ENCODE measurements at places on chromosomes 7 and 10.
A peak's percentile ranks its signal among the peaks of the same experiment; 100 is the strongest.

DNA sequence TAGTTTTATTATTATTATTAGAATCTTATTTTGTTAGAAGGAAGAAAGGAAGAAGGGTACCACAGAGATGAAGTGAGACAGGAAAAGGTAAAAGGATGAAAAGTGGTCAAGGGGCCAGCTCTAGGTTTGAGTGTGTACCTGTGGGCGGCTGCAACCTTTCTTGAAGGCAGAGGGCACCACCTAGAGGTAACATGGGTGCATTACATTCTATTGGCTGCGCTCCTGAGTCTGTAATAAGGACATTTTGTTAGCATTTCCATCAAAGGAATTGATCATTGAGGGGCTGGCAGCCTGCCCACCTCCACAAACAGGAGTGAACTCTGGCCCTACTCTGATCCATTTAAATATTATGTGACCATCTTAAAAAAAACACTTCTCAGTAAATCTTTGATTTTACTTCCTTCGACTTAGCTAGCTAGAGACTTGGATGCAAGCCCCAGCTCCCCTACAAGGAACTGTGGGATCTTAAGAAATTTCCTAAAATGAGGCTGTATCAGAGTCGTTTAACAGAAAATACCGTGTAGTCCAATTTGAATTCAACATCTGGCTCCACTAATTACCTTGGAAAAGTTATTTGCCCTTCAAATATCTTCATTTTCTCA, 610.4 kb downstream of the IPMK start:
- ATAC-seq = peak; percentile 90

DNA sequence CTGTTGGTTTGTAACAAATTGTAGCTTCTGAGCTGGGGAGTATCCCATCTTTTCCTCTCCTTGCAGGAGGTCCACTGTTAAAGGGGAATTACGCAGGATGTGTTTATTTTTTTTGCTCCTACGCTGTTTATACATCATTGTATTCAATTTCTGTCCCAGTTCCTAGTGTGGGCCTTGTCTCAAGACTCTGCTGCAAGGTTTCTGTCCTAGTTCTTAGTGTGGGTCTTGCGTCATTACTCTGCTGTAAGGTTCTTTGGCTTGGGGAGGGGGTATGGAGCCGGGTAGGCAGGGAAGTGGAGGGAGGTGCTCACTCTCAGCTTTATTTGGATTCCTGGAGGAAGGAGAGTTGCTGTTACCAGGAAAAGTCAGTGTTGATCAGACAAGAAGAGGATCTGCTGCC, 64.0 kb upstream of the TRIM8 start:
- no peak for ATAC-seq

DNA sequence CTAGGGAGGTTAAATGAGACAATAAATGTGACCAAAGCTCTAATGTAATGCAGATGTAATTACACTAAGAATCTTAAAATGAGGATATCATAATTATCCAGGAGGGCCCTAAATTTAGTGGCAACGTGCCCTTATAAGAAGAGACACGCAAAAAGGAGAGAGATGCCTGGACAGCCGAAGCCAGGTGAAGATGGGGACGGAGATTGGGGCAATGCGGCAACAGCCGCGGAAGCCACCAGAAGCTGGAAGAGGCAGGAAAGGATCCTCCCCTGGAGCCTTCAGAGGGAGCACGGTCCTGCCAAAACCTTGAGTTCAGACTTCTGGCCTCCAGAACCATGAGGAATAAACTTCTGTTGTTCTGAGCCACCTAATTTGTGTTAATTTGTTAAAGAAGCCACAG, 25.3 kb upstream of the C10orf71 start:
- ATAC-seq = no peak

DNA sequence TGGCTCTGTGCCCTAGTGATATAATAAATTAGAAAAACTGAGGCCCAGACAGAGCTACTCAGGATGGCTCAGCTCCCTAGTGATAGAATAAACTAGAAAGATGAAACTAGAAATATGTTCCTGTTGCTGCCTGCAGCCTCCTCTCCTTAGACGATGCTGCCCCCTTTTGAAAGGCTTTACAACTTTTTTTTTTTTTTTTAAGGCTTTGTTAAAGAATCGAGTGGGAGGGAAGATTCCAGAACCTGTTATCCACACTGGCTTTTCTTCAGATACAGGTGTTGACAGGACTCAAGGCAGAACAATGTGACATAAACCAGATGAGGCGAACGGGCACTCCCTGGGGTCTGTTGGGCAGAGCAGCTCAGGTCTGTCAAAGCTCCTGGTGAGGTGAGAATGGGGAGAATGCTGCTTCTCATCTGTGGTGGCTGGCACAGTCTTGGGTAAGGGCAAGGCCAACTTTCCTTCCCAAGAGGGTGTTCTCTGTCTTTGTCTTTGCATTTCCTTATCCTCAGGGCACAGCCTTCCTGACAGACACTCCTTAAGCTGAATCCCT, 175.1 kb downstream of the COBL start:
- ATAC-seq = no peak

DNA sequence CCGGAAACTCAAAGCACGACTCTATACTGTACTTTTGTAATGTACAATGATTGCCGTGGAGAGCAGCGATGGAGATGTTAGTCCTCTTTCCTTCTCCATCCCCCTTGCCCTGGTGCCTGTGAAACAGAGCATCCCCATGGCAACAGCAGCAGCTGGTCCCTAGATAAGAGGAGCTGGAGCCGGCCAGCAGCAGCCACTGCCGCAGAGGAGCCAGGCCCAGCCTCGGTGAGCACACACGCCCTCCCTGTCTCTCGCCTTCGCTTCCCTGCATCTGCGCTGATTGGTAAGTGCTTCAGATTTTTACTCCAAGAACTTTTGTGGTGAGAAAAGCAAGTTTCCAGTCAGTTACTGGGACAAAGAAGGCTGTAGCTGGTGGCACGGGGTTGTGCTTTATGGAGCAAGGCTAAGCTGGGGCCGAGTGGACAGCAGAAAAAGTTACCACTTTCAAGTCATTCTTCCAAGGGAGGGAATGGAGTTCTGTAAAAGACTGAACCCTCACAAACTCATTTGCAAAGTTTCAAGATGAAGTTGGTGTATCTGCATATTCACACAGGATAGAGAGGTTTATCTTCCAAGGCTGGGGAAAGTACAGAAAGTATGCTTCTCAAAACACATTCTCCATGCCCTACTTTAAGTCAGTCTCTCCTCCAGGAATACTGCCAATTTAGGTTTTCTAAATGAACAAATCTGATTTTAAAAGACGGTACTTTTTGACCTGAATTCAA, at the start of gene PPP1R17:
PPP1R17 (plus strand) TSS at position 192 of the 725 bp plus-strand sequence. CDS start 5,227 bp downstream, outside the sequence.
- 0 out of 3 replicates have a peak, but pooled peaks have one; percentile 26 for ATAC-seq

GRCh38 chr10:2351566-2351965, 614.2 kb upstream of the ADARB2 start:
- no peak for ATAC-seq

DNA sequence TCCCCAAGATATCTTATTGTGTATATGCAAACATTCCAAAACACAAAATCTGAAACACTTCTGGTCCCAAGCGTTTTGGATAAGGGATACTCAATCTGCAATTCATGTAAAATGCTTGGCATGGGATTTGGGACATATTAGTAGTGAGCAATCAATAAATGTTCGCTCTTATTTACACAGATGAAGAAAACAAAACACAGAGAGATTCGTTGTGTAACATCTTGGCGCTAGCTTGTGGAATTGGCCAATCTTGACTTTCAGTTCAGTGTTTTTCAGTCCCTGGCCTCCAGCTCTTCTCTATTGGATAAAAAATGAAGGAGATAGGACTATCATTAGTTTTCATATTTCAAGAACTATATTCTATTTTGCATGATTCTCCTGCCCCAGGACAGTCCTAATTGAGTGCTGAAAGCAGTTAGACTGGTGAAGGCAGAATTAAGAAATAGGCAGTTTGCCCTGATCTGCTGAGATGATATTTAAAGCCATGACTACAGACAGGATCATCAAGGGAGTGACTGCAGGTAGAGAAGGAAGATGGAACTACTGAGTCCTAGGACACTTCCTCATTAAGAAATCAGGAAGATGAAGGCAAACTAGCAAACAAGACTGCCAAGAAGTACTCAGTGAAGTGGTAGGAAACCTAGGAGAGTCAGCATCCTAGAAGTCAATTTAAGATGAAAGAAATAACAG, 1.8 kb downstream of the PNLIPRP3 start:
- no peak for ATAC-seq

DNA sequence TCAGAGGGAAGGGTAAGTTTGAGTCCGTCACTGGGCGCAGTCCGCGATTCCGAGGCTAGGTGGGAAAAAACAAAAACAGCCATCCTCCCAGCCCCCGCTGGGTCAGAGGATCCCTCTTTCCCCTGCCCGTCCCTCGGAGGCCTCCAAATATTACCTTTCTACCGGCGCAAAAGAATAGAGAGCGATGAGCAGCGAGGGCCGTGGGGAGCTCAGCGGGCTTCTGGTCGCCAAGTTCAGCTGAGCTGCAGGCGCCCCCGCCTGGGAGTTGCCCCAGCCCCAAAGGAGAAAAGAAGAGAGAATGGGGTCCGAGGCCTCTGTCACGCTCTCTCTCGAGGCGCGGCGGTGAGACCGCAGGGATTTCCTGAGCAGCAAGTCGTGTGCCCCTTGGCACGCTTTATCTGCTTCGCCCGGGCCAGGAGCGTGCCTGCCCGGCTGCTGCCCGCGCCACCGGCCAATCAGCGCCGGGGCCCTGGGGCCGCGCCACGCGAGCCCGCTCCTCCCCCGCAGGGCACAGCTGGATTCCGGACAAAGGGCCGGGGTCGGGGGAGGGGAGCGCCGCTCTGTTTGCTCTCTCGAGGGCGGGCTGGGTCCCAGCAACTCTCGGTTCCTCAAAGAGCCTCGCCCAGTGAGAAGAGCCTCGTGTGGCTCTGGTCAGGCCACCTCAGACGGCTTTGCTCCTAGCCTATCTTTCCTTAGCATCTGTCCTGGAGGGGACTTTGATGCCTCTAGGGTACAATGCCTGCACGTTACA, at the start of gene NEUROG3:
NEUROG3 (minus strand) TSS at position 367 of the 751 bp plus-strand sequence. CDS start 379 bp downstream, outside the sequence.
- no peak for ATAC-seq

DNA sequence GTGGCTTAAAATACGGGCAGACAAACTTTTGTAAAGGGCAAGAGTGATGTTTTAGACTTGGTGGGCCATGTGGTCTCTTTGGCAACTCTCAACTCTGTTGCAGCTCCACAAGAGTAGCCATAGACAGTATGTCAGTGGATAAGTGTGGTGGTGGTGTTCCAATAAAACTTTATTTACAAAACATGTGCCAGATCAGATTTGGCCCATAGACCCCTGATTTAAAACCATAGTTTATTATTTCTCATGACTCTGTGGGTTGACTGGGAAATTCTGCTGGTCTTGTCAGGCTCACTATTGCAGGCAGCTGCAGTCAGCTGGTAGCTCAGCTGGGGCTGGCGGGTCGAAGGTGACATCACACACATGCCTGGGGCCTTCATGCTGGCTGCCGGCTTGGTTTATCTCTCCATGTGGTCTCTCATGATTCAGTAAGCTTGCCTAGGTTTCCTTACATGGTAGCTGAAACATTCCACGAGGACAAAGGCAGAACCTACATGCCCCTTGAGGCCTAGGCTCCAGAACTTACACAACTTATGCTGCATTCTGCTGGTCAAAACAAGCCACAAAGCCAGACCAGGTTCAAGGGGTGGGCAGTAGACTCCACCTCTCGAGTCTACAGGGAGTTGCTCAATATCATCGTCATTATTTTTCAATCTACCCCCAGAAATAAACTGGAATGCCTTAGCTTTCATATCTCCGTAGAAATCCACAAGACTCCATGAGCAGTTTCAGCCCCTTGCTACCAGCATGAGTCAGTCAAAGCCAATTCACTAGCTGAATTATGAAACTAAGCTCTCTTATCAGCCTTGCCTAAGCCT, 245.7 kb downstream of the WDR11 start:
- ATAC-seq = no peak

Data from SK-N-SH treated with all-trans-retinoic acid at 6 μM for 48 hours (cell line).